ENCODE measurements at places on chromosomes 11 and 22. TPM values are rescaled to one million over a fixed set of nuclear protein-coding genes. Genes with fewer than 3 reads are reported as not detected.

UBE2L6 gene
- total RNA-seq = 113 TPM

SYT8 gene
- total RNA-seq = not detected

- H3K27me3 ChIP-seq = no peaks in the 10 kb centered on the region
- no peak for DNase-seq
- no peaks in the 10 kb centered on the region for H3K36me3 ChIP-seq
- peaks cover 16% of the 10 kb centered on the region for H3K4me1 ChIP-seq
These were observed 69.1 kb upstream of the NTM start for GRCh38 chr11:131301306-131301705.

- H3K27me3 ChIP-seq = no peaks in the 10 kb centered on the region
- H3K27ac ChIP-seq = no peak overlapping the region
- no peaks in the 10 kb centered on the region for H3K4me1 ChIP-seq
- no peak for DNase-seq
- no peaks in the 10 kb centered on the region for H3K36me3 ChIP-seq
- no peak overlapping the region for H3K4me3 ChIP-seq
These were observed 372.0 kb downstream of the ETS1 start for GRCh38 chr11:128215238-128215882.

CD248 gene
- total RNA-seq = 11.4 TPM

Measured in cardiac muscle cell (in vitro differentiated cells and primary cell).